ENCODE measurements at places on chromosomes 6 and 20. TPM values are rescaled to one million over a fixed set of nuclear protein-coding genes. Genes with fewer than 3 reads are reported as not detected.
A peak's percentile ranks its signal among the peaks of the same experiment; 100 is the strongest.

- peak; percentile 98 for DNase-seq
Measured at GRCh38 chr20:43844778-43845614, 69.7 kb upstream of the TOX2 start.

DNA sequence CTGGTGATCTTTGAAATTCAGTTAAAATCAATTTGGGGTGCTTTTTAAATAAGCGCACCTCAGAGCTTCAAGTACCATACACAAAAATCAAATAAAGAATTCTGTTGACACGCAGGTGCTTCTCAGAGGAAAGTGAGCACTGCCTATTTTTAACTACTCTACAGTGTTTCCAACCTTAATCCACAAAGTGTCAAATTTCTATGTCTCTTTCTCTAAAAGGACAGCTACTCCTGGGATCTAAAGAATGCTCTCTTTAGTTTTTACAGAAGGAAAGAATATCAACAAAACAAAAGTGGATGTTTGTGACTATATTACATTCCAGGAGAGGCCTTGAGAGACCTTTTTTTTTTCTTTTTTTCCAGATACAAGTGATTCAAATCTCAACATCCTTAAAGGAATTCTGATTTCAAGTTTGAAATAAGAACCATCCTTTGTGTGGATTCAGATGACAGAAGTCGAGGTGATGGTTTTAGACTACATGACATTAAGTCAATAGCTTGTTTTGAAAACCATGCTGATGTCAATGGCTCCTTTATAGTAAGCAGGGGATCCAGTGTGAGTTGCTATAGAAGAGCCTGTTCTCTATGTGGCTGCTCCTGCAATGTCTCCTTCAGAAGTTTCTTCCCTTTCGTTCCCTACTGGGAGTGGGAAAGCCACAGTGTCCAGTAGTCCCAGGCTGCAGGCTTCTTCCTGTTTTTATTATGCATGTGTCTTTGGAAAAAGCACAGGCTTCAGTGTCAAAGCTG is 67.2 kb upstream of the DEFB112 start:
- no peak for DNase-seq

- no peak for DNase-seq
Measured at GRCh38 chr20:45016089-45016671, 49.9 kb downstream of the STK4 start.

GRCh38 chr20:10584371-10584770 is 89.4 kb downstream of the JAG1 start:
- DNase-seq, result no peak

GRCh38 chr20:47765691-47766594 is 19.3 kb downstream of the SULF2 start:
- no peak for DNase-seq

DNA sequence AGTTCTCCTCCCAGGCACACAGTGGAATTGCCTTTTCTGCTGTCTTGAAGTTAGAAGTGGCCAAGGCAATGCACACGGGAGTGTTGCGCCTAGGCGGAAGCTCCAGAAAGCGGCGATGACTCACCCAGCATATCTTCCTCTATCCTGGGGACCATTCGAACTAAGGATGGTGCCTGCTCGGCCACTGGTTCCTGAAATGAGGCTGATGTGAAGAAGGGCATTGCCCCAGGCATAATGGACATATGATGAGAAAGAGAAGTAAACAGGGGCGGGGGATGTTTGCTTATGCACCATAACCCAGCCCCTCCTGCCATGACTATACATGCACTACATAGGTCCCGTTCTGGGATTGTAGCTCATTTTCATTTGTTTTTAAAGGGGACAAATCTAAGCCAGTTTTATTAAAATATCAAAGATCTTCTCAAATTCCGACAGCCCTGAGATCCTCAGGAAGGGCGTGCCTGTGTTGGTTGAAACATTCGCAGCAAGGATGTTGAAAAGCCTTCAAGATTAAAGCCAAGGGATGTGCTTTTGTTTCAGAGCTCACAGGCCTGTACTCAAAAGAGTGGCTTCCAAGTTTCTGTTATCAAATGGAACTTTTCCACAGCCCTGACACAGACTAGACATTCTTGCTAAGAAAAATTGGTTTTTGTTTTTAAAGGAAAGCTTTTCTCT is 218.5 kb downstream of the LY86 start:
- no peak for DNase-seq

DNA sequence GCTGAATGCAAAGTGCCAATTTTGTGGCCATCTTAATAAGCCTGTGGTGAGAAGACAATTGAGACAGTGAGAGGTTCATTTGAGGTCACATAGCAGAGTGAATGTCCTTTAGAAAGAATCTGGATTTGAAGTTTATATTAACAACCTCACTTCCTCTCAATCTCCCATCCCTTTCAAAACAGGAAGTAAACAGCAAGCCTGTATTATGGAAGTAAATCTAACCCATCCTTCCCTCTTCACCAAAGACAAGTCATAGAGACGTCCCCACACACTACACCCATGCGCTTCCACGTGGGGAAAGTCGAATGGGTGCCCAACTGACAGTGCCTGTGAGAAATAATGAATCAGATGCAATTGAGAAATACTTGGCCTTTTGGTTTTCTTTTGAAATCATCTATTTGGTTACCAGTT is 28.8 kb upstream of the CCND3 start:
- no peak for DNase-seq

DNA sequence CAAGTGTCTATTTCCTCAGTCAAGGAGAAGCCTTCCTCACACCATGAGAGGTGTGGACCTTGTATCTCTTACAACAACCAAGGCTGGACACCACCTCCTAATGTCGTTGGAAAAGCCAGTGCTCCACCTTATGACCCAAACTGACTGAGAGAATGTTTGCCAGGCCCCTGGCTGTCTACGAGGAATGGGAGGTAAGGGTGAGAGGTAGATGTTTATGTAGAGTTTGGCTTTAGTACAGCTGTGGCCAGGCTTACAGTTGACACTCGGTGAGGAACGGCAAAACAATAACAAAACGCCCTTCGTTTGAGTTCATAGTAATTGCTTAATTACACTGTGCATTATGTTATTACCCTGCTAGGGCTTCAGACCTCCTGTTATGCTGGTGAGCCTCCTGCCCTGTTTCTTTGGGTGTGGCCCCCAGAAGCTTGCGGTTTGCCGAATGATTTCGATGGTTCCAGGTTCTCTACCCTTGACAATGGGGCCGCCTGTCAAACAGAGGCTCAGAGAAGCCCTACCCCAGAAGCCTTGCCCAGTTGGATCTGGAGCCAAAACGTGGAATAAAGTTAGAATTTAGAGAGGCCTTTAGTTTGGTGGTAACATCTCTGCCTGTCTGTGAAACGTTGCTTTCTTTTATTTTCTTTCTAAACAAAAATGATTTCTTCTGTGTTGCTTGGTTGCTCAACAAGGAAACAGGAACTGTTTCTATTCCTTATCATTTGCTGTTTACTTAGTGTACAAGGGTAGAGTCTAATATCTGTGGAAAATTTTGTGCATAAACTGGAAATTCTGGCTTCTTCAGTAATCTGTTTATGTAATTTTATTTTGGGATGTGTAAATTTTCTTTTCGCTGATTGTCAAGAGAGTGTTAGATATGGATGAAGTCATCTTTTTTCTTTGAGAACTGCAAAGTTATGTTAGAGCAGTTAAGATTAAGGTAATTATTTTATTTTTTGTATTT is 60.4 kb upstream of the FOXQ1 start:
- no peak for DNase-seq

GRCh38 chr20:17636523-17637412 is 45.3 kb downstream of the RRBP1 start:
- DNase-seq, result no peak

DNA sequence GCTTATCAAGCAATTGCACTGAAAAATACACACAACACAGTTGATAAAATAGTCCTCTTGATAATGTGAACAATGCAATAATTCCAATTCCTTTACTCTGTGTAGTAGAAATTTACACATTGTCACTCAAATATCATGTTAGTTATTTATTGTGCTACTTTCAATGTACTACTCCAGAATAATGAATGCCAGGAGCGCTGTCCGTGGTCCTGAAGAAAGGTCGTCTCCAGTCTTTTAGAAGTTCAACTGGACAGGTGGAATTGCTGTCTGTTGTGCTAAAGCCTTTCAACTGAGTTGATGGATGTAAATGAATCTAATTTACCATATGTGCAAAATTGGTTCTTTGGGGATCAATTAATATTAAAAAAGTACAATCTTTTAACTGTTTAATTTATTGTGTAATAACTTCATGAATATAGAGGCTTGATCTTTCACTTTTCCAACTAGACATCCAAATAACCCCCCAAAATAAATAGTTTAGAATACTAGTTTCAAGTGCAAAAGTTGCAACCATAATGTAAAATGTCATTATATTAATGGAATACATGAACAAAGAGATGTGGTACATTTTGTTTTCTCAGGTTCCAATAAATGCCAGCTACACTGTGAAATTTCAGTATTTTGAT is 3.2 kb downstream of the GRIK2 start:
- DNase-seq, result peak; percentile 30

DNA sequence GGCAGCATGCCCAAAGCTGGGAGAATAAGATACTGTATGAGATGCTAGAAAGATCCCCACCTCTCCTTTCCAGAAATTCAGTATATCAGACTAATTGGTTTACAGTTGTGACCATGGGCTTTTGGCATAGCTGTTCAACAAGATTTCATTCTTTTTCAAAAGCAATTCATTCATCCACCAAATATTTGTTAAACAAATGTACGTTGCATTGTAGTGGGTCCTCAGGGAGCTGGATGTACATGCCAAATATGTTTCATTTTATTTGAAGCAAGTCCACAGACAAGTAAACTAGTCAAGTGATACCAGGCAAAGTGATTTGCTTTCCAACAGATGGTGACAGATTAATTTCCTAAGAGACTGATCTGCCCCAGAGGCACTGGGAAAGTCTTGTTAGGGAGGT is 85.8 kb upstream of the ESR1 start:
- no peak for DNase-seq

GRCh38 chr6:33237741-33238140 is 29.4 kb downstream of the RING1 start:
- no peak for DNase-seq

GRCh38 chr6:11416936-11417576 is 120.5 kb upstream of the TMEM170B start:
- DNase-seq, result no peak

- peak; percentile 60 for DNase-seq
Measured at GRCh38 chr20:15236812-15237211, 899.4 kb upstream of the FLRT3 start.

DNA sequence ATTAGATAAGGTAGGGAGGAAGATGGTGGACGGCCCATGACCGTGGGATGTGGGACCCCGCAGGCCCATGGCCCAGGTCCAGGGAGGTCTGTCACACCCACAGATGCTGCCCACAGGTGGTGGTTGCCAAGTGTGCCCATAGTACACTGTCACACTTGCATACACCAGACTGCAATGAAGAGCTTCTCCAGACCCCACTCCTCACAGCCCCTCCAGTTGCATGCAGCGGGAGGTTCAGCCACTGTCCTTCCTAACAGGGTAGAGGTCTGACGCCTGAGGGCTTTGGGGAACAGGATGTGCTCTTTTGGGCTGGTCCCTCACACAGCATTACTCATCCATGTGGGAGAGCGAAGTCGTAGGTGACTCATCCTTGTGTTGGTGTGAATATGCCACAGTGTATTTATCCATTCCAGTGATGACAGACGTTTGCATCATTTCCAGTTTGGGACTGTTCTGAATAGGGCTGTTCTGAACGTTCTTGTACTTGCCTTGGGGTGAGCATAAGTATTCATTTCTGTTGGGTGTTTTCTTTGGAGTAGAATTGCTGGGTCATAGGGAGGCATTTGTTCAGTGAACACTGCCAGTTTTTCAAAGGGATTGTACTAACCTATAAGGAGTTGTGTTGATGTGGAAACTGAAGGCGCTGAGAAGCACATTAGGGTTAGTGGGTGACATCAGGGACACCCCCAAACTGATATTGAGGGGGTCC is 10.1 kb upstream of the PYGB start:
- DNase-seq, result peak; percentile 97

GRCh38 chr6:139572001-139572400 is 197.6 kb upstream of the CITED2 start:
- DNase-seq, result no peak

- no peak for DNase-seq
Measured at GRCh38 chr6:98687752-98688151, 146.6 kb upstream of the POU3F2 start.

DNA sequence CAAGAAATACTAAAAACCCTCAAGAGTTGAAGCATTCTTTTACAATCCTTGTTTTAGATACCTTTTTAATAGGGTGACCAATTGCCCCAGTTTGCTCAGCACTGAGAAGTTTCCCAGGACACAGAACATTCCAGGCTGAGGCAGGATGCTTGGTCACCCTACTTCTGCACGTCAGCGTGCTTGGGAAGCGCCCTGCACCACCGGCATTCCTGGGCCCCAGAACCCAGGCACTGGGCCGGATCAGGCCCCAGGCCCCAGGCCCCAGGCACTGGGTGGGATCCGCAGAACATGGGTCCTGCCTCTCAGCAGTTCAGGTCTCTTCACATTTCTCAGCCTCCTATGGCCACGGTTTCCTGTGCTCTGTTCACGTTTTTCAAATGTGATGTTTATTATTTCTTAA is 213.8 kb upstream of the QKI start:
- no peak for DNase-seq

Gene OPRL1
- 0.38 TPM for total RNA-seq

Gene RFX6
- not detected for total RNA-seq

Gene CLVS2
- not detected for total RNA-seq

Gene CFB
- total RNA-seq, result 4.7 TPM

Gene MCCD1
- total RNA-seq, result not detected

Gene HLA-DMB
- 0.35 TPM for total RNA-seq

Gene MLN
- not detected for total RNA-seq

Gene SLC13A3
- total RNA-seq, result 0.26 TPM

Gene BPIFB1
- total RNA-seq, result not detected

Gene SLC18B1
- total RNA-seq, result 15.5 TPM

Gene GSTA2
- not detected for total RNA-seq

Gene DEFB132
- not detected for total RNA-seq
